ENCODE measurements at places on chromosomes 16 and 17.
A peak's percentile ranks its signal among the peaks of the same experiment; 100 is the strongest.

DNA sequence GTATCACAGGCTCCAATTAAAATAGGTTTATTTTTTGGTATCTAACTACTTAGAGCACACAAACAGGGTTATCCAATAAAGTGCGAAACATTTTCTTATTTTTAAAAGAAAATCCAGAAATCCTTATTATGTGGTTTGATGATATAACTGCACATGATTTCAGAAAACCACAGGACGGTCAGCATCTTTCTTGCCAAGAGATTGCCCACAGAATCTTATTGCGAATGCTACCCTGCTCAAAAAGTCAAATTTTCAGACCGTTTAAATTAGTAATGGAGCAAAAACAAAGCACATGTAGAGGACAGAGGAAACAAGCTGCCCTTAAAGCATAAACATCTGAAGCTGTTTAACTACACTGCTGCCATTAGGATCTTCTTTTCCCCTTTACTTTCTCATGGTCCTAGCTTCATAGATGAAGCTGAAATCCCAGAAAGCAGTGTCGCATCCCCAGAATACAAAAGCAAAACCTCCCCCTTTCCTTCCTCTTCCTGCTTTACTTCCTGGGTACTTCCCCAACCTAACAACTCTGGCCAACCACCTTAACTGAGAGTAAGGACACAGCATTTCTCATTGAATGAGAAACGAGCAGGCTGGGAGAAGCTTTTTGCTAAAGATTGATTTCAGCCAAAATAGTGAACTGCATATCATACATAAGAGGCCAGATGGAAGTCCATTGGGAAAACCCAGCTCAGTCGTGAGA, 43.7 kb downstream of the CMTM4 start:
- DNase-seq, result no peak

- DNase-seq, result no peak
These were observed 33.8 kb downstream of the ZCCHC14 start for GRCh38 chr16:87459027-87459426.

DNA sequence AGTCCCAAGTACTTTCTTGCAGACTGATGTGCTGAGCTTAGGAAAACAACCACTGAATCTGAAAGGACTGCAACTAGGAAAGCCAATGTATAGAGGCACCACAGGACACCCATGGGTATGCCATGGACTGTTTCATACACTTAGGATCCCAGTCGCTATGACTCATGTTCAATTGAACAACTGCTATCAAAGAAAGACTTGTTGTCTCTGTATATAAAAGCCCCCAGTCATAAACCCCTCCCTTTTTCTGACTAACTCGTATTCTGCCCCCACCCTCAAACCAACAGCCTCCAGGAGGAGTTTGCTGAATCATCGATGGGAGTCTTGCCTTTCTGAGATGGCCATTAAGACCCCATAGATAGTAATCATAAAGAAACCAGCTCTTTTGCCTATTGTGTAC, 205.4 kb downstream of the ANKFN1 start:
- no peak for DNase-seq

DNA sequence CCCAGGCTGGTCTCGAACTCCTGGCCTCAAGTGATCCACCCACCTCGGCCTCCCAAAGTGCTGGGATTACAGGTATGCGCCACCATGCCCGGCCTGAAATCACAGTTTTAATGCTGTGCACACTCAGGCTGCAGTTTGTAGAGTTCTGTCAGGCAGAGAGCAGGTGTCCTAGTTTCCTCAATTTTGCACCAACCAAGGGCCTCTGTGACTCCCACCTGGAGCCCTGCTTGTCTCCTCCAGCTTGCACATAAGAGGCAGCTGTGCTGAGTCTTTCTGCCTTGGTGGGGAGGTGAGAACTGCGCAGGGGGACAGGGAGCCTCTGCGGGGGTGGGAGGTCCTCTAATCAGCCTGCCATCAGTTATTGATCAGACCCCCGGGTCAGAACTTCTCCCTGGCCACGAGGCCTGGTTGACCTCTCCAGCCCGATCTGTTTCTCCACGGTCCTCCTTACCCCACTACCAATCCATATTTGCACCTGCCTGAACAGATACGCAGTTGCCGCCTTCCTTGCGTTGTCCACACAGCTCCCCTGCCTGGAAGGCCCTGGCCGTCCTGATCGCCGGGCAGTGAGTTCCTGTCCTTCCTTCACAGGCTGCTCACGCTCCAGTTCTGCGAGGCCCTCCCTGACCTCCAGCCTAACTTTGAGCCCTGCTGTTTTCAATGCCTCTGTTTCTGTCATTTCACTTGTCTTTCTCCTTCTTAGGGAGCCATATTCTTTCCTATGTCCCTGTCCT, 48.1 kb upstream of the SIAH1 start:
- no peak for DNase-seq

GRCh38 chr17:57456622-57457021, 200.3 kb downstream of the MSI2 start:
- no peak for DNase-seq

GRCh38 chr17:17351356-17351891, 48.3 kb downstream of the NT5M start:
- no peak for DNase-seq

DNA sequence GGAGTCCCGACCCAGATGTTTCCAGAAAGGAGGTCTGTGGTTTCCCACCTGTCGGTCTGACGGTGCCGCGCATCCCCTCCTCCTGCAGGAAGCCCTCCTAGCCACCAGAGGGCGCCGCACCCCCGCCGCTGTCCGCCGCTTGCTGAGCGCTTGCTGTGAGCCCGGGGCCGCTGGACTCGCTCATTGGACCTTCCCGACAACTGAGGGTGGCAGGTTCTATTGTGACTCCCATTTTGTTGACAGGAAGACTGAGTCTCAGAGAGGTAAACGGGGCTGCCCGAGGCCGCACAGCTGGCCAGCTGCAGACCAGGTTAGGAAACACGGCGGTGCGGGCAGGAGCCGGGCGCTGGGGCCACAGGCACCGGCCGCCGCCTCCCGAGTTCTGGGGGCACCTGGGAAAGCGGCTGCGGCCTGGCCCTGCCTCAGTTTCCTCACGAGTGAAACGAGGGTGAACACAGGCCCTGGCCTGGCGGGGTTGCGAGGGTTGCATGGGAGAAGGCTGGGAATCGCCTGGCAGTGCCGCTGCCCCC, 191.1 kb upstream of the CIBAR2 start:
- peak; percentile 73 for DNase-seq

GRCh38 chr17:43418441-43419374, 19.9 kb downstream of the ARL4D start:
- peak; percentile 25 for DNase-seq

DNA sequence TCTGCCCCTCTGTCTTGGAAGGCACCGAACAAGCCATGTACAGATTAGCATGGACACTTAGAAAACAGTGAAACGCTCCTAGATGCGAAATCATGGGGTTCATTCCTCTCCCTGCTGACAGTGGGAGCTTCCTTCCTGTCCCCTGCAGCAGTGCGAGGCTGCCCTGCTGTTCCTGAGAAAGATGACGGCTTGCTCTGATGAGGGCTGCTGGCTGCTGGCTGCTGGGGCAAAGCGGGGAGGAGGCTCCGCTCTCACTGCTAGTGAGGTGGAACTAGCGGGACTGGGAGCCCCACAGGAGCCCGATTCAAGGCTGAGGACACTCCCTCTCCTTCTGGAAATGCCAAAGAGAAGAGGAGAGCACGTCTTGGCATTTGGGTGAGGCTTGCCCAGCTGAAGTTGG, 25.9 kb upstream of the CACNG4 start:
- no peak for DNase-seq

- DNase-seq, result no peak
These were observed 14.8 kb downstream of the RAI1 start for GRCh38 chr17:17696085-17696484.

DNA sequence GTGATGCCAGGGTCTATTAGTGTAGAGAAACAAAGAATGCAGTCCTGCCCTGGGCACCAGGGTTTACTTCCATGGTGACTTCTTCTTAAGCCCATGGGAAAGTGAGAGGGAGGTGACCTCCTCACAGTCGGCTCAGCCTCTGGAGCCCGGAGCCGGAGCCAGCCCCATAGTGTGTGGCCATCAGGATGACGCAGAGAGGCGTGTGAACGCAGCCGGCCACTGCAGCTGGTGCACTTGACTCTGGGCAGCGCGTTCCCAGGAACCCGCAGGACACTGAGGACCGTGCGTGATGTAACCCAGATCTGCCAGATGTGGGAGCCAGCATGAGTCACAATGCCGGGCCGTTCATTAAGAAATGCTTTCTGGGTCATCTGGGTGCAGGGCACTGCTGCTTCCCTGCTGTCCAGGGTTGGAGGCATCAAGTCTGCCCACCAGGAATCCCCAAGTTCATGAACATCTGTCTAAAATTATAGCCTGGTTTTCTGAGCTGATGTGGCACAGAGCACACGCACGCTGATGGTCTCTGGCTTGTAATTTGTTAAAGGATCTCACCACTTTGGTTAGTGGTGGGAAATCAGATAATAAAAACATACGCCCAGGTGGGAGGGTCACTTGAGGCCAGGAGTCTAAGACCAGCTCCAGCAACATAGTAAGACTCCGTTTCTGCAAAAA, 114.1 kb downstream of the PITPNC1 start:
- DNase-seq, result peak; percentile 60

- peak; percentile 94 for DNase-seq
These were observed 14.4 kb upstream of the FAAP100 start for GRCh38 chr17:81566461-81567126.

DNA sequence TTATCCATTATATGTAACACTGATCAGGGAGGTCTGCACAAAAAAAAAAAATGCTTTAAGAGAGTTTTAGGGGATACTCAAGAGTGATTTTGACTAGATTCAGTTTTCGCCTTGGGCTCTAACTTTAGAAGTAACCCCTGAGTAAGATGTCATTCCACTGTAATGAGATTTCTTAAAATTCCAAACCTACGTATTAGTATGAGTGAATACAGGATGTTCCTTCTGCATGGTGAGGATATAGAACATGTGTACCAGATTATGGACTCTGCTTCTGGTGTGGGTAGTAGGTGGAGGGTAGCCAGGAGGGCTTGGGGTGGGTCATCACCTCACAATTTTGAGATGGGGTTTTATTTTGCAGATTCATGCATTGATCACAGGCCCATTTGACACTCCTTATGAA, 4.3 kb downstream of the UBE2Z start:
- no peak for DNase-seq

DNA sequence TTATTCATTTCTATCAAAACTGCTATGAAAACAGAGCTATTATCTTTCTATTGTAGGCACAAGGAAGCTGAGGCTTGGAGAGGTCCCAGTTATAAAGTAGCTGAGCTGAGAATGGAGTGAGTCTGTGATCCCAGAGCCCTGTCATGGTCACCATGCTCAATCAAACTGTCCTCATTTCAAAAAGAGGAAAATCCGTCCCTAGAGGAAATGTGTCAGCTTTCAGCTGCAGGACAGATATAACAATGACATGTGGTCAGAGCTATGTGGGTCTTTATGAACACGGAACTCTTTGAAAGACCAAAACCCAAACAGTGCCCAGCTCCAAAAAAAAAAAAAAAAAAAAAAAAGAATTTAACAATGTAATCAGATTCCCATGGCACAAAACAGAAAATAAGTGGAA, 266.1 kb downstream of the XYLT1 start:
- no peak for DNase-seq

GRCh38 chr17:77312786-77313599, 172.2 kb downstream of the SEC14L1 start:
- no peak for DNase-seq

DNA sequence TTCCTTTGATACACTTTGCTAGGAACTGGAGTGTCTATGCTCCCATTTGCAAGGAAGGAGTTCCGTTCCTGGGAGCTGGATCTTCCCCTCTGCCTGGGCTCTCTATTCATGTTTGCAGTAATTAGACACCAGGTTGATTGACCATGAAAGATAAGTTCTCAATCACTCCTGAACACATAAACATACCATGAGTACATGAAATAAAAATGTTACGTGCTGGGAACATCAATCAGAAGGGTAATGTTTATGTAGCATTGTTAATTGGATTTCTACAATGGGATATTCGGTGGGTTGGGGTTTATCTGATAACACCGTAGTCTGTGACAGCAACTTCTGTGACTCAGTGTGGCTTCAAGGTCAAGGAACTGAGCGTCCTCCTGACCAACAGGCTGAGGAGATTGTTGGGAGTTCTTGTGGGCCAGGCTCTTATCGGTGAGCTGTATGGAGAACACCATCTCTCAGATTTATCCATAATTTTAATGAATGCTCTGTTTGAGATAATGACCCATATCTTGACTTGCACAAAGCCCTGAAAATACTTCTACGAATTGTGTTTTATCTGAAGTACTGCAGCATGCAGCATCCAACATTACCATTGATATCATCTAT, 136.4 kb downstream of the NPIPB5 start:
- DNase-seq, result no peak

- no peak for DNase-seq
These were observed 11.7 kb downstream of the CCDC57 start for GRCh38 chr17:82200743-82201497.

- DNase-seq, result peak; percentile 93
These were observed 11.5 kb upstream of the PITPNA start for GRCh38 chr17:1573932-1574696.

GRCh38 chr16:54632322-54633220, 298.1 kb upstream of the IRX5 start:
- DNase-seq, result no peak

- DNase-seq, result no peak
These were observed 7.0 kb upstream of the CDR2 start for GRCh38 chr16:22381392-22381791.

- peak; percentile 66 for DNase-seq
These were observed 542 bp downstream of the CBX4 start for GRCh38 chr17:79838522-79839274.

DNA sequence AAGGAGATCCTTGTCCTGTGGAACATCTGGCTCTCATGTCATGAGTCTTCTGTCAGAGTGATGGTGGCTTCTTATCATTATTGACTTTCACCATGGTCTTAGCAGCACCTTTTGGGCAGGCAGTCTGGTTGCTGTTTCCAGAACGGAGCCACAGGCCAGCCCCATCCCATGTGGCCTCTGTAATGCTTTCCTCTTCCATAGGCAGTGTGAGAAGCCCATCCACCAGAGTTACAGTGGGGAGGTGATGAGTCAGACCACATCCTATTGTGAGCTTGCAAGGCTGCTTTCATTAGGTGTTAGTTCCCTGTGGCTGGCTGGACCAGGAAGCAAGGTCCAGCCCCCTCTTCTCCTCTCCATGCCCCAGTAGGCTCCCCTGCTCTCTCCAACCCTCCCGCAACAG, 30.8 kb upstream of the SPACA3 start:
- peak; percentile 32 for DNase-seq

DNA sequence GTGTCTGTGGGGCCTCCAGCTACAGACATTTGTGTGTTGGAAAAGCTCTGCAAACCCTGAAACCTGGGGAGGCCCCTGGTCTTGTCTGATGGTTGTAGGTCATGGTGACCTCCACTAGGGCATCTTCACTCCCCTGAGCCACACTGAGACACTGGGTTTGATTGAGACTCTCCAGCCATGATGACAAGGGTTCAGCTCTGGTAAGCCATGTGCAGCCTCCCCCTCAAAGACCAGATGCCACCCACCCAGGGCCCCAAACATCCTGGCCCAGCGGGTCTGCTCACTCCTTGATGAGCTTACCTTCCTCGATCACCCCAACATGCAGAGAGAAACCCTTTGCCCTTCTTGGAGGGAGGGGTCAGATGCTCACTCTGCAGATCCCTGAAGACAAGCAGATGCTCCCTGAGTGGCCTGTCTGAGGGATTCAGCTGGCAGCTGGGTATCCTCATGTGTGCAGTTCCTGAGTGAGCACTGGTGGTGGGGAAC, 101.6 kb downstream of the METRNL start:
- no peak for DNase-seq
